Naive B cell (primary cell): ENCODE measurements at places on chromosomes 3 and 15. TPM values are rescaled to one million over a fixed set of nuclear protein-coding genes. Genes with fewer than 3 reads are reported as not detected.

The RNF111 gene
- 17.0 TPM for polyA plus RNA-seq

The ADCY5 gene
- polyA plus RNA-seq = 0.09 TPM

The P2RY13 gene
- 0.41 TPM for polyA plus RNA-seq

The CNTN6 gene
- polyA plus RNA-seq = not detected

The KNL1 gene
- 2.1 TPM for polyA plus RNA-seq

The PLSCR2 gene
- polyA plus RNA-seq = not detected

The CHDH gene
- not detected for polyA plus RNA-seq

- H3K27ac ChIP-seq = no peak overlapping the region
- H3K4me3 ChIP-seq = no peak overlapping the region
- no peaks in the 10 kb centered on the region for H3K27me3 ChIP-seq
- DNase-seq = no peak
- no peaks in the 10 kb centered on the region for H3K4me1 ChIP-seq
These were observed 755.3 kb upstream of the ARPP21 start for GRCh38 chr3:34884007-34884406.

DNA sequence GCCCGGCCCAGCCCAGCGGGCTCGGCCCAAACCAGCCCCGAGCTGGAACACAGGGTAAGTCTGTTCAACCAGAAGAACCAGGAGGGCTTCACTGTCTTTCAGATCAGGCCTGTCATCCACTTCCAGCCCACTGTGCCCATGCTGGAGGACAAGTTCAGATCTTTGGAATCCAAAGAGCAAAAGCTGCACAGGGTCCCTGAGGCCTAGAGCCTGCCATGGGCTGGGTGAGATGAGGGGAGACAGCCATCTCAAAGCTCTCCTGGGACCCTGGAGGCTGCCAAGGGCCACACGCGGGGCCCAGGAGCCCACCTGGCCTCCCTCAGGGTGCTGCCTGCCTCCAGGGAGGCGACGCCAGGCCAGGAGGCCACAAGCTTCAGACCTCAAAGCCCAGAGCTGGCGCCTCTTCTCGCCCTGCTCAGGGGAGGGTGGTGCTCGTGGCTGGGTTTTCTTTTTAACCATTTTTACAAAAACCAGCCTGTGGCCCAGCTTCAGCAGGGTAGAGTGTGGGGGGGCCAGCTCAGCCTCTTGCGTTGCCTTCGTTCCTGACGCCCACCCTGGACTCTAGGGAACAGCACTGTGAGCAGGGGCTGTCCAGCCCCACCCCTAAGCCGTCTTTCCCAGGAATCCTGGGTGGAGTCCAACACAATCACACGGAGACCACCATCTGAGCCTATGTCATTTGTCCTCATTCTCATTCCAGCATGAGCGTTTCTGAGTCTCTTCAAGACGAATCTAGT, 107.0 kb downstream of the ETFA start:
- no peak overlapping the region for H3K4me3 ChIP-seq
- H3K27ac ChIP-seq = no peak overlapping the region
- no peaks in the 10 kb centered on the region for H3K4me1 ChIP-seq
- DNase-seq = no peak
- peaks cover 10% of the 10 kb centered on the region for H3K36me3 ChIP-seq
- no peaks in the 10 kb centered on the region for H3K27me3 ChIP-seq

- H3K27ac ChIP-seq = no peak overlapping the region
- H3K27me3 ChIP-seq = no peaks in the 10 kb centered on the region
- no peak for DNase-seq
- H3K36me3 ChIP-seq = no peaks in the 10 kb centered on the region
- no peaks in the 10 kb centered on the region for H3K4me1 ChIP-seq
These were observed 62.1 kb downstream of the NR2F2 start for GRCh38 chr15:96392380-96393208.

DNA sequence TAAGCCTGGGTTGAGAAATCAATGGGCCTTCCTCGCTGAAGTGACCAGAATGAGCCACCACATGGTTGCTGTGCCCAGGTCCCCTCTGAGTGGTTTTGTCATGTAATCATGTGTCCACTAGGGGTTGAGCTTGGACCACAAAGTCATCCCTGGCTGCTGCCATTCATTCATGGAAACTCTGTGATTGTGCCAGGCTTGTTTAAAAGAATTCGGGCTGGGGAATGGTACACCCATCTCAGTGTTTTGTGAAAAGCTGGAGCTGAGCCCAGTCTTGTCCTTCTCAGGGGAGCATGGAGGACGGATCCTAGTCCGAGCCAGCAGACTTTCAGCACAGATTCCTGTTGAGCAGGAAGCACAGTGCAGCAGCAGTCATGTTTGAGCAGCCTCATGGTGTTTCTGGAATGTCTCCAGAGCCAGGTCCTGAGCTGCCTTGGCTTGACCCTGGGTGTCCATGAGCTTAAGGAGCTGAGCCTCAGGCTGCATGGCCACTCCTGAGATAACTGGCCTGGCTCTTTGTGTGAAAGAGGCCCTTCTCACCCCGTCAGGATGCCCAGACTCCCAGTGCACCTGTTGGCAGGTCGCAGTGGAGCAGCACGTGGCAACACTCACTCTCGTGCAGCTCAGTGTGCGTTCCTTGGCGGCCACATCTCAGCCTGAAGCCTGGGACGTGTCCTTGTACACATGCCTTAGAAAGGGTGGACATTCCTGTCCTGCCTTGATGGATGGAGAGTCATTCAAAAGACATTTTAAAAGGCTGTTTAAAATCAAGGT, 260.3 kb upstream of the TPM1 start:
- no peak overlapping the region for H3K4me3 ChIP-seq
- H3K27ac ChIP-seq = no peak overlapping the region
- DNase-seq = no peak
- H3K36me3 ChIP-seq = no peaks in the 10 kb centered on the region
- no peaks in the 10 kb centered on the region for H3K4me1 ChIP-seq
- peaks cover 12% of the 10 kb centered on the region for H3K27me3 ChIP-seq

DNA sequence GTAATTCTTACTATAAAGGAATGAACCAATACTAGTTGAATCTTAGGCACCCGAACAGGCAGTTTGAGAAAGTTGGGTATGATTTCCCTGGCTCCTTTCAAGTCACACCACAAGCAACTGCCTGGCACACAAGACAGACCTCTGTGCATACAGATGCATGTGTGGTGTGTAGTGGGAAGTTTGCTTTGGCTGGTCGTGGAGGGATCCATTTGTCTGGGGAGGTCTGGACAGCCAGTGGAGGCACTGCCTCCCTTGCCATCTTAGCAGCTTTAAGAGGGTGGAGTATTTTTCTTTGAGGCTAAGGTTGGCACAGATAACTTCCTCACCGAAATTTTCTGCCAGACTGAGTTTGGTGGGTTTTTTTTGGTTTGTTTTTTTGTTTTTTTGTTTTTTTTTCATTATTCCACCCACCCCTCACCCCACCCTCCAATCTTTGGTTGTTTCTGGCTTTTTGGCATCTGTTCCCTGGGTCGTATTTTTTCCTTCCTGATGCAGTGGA, 97.1 kb downstream of the TMEM212 start:
- H3K27ac ChIP-seq = no peak overlapping the region
- no peaks in the 10 kb centered on the region for H3K4me1 ChIP-seq
- no peak overlapping the region for H3K4me3 ChIP-seq
- H3K36me3 ChIP-seq = no peaks in the 10 kb centered on the region

DNA sequence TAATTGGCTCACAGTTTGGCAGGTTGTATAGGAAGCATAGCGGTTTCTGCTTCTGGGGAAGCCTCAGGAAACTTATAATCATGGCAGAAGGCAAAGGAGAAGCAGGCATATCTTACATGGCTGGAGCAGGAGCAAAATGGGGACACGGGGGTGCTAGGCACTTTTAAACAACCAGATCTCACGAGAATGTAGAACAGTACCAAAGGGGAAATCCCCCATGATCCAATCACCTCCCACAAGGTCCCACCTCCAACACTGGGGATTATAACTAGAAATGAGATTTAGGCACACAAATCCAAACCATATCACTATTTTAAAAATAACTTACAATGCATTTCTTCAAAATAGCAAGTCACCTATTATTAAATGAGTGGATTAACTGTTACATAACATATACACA, 47.1 kb upstream of the ANKRD28 start:
- no peaks in the 10 kb centered on the region for H3K27me3 ChIP-seq
- H3K4me3 ChIP-seq = no peak overlapping the region
- peaks cover 15% of the 10 kb centered on the region for H3K36me3 ChIP-seq
- DNase-seq = no peak
- peak overlapping the region; percentile 63 for H3K27ac ChIP-seq

- H3K27me3 ChIP-seq = peaks cover 23% of the 10 kb centered on the region
- no peak for DNase-seq
- no peak overlapping the region for H3K4me3 ChIP-seq
- H3K4me1 ChIP-seq = peaks cover 11% of the 10 kb centered on the region
- H3K27ac ChIP-seq = no peak overlapping the region
- H3K36me3 ChIP-seq = peaks cover 5% of the 10 kb centered on the region
These were observed 14.6 kb downstream of the OCA2 start for GRCh38 chr15:28084547-28084946.

GRCh38 chr3:65005486-65005885, 317.7 kb upstream of the ADAMTS9 start:
- H3K4me3 ChIP-seq = no peak overlapping the region
- H3K27me3 ChIP-seq = no peaks in the 10 kb centered on the region
- no peaks in the 10 kb centered on the region for H3K36me3 ChIP-seq

GRCh38 chr15:62452667-62453066, 287.6 kb upstream of the C2CD4B start:
- no peaks in the 10 kb centered on the region for H3K36me3 ChIP-seq
- no peak for DNase-seq
- H3K27ac ChIP-seq = no peak overlapping the region

- DNase-seq = no peak
- H3K4me1 ChIP-seq = peaks cover 9% of the 10 kb centered on the region
- H3K27ac ChIP-seq = no peak overlapping the region
- no peaks in the 10 kb centered on the region for H3K27me3 ChIP-seq
- no peaks in the 10 kb centered on the region for H3K36me3 ChIP-seq
These were observed 41.9 kb upstream of the MAP4 start for GRCh38 chr3:48058091-48058490.

- DNase-seq = no peak
- H3K36me3 ChIP-seq = no peaks in the 10 kb centered on the region
- H3K4me1 ChIP-seq = peaks cover 57% of the 10 kb centered on the region
- H3K27ac ChIP-seq = no peak overlapping the region
These were observed 37.7 kb downstream of the PXK start for GRCh38 chr3:58370407-58370806.
